ENCODE measurements at places on chromosomes 6 and 20. TPM values are rescaled to one million over a fixed set of nuclear protein-coding genes. Genes with fewer than 3 reads are reported as not detected.

- no peak overlapping the region for H3K27ac ChIP-seq
- no peak overlapping the region for H3K4me3 ChIP-seq
- no peak for DNase-seq
- no peaks in the 10 kb centered on the region for H3K36me3 ChIP-seq
- no peaks in the 10 kb centered on the region for H3K27me3 ChIP-seq
Observed at GRCh38 chr6:140445474-140446004, 1071.1 kb upstream of the CITED2 start.

GRCh38 chr6:101268541-101268940 lies 125.0 kb upstream of the GRIK2 start:
- no peaks in the 10 kb centered on the region for H3K4me1 ChIP-seq
- H3K27ac ChIP-seq: no peak overlapping the region
- DNase-seq: no peak
- H3K36me3 ChIP-seq: no peaks in the 10 kb centered on the region
- H3K4me3 ChIP-seq: no peak overlapping the region
- H3K27me3 ChIP-seq: no peaks in the 10 kb centered on the region

DNA sequence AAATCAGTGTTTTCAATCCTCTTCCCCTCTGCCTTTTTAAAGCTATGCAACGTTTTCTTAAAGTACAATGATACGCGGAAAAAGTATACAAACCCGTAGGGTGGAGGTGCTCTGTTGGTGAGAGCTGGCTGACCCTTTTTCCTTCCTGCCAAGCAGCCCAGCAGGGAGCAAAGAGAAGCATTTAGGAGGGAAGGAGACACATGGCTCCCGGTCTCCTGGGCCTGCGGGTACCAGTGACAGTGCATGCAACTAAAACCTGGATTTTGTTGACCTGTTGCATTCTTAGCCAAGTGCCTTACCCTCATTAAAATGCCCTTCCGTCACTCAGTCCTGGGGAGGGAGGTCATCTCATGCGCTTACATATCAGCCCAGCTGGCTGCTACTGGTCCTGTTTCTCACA lies 87.2 kb downstream of the SLX4IP start:
- no peak overlapping the region for H3K27ac ChIP-seq
- H3K27me3 ChIP-seq: no peaks in the 10 kb centered on the region
- no peaks in the 10 kb centered on the region for H3K36me3 ChIP-seq
- no peak overlapping the region for H3K4me3 ChIP-seq
- H3K4me1 ChIP-seq: peaks cover 24% of the 10 kb centered on the region

- H3K4me3 ChIP-seq: no peak overlapping the region
- no peaks in the 10 kb centered on the region for H3K27me3 ChIP-seq
- no peak overlapping the region for H3K27ac ChIP-seq
Observed at GRCh38 chr6:135474362-135474761, 23.2 kb downstream of the AHI1 start.

DNA sequence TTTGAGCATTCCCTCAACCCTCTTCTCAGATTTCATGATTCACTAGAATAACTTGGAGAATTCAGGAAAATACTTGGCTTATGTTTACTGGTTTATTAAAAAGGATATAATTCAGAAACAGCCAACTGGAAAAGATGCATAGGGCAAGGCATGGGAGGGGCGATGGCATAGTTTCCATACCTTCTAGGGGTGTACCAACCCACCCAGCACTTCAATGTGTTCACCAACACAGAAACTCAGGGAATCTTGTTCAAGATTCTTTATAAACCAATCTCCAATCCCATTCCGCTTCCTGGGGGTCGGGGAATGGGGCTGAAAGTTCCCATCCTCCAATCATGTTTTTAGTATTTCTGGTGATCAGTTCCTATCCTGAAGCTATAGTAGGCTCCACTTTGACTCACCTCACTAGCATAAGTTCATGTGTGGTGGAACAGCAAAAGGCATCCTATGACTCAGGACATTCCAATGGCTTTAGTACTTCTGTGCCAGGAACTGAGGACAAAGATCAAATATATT lies 164.4 kb downstream of the SIM1 start:
- H3K4me1 ChIP-seq: no peaks in the 10 kb centered on the region
- no peaks in the 10 kb centered on the region for H3K36me3 ChIP-seq
- DNase-seq: no peak
- no peak overlapping the region for H3K4me3 ChIP-seq
- H3K27ac ChIP-seq: no peak overlapping the region

DNA sequence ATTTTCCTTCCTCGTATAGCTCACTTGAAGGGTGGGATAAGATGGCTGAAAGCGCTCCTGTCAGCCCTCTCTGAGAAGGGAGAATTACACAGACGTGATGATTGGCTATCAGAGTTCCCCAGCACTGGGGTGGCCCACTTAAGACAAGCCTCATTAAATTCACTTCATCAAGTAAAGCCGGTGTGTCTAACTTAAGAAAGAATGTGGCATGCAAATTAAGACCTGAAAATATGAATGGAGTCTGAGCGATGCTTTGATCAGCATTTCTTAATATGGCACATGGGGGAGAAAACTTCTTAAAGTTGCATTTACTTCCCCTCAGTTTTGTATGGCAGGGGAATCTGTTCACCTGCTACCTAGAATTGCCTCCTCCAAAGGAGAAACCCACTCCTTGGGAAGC lies 369.3 kb downstream of the FARS2 start:
- H3K27me3 ChIP-seq: no peaks in the 10 kb centered on the region
- no peak overlapping the region for H3K27ac ChIP-seq
- peaks cover 9% of the 10 kb centered on the region for H3K4me1 ChIP-seq
- H3K36me3 ChIP-seq: no peaks in the 10 kb centered on the region
- no peak overlapping the region for H3K4me3 ChIP-seq

DNA sequence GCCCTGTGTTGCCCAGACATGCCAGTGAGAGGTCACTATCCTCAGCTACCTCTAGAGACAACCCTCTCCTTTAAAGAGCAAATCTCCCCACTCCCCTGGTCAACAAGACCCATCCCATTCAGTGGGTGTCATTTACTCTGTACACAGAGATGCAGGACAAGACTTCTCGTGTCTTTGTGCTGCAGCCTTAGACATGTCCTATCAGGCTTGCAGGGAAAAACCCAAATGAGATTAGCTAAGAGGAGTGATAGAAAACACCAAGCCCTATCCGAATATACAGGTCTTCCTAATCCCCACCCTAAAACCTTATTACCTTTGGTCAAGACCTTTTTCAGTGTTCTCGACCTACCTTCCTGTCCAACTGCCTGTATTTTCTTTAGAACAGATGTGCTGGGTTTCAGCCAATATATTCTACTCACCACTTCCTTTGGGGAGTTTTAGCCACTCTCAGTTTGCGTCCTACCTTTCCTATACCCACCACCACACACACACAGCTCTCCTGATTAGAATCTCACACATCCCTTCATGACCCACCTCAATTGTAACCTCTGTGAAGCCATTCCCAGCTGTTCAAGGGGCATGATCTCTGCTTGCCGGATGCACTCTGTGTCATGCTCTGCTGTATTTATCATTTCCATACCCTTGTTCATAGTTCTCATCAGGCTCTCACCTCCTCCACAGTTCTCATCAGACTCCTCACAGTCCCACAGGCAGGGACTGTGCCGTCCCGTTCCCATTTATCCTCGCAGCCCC lies 39.7 kb downstream of the TRAM2 start:
- H3K27me3 ChIP-seq: no peaks in the 10 kb centered on the region
- peaks cover 18% of the 10 kb centered on the region for H3K36me3 ChIP-seq
- peak overlapping the region; percentile 57 for H3K27ac ChIP-seq
- DNase-seq: no peak

- H3K36me3 ChIP-seq: no peaks in the 10 kb centered on the region
- peaks cover 12% of the 10 kb centered on the region for H3K27me3 ChIP-seq
- DNase-seq: no peak
- no peak overlapping the region for H3K4me3 ChIP-seq
Observed at GRCh38 chr6:106468935-106469334, 108.4 kb downstream of the CRYBG1 start.

DNA sequence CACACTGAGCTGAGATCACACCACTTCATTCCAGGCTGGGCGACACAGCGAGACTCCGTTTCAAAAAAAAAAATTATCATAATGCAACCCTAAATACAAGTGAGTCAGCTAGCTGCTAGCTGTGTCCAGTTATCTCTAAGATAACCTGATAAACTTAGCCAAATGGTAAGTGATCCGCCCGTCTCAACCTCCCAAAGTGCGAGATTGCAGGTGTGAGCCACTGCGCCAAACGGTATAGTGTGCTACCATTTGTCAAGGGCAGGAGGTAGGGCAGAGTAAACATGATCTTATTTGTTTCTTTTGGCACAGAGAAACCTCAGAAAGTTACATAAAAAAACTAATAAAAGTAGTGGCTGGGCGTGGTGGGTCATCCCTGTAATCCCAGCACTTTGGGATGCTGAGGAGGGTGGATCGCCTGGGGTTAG lies 4.7 kb upstream of the C6orf132 start:
- no peak for DNase-seq
- no peak overlapping the region for H3K4me3 ChIP-seq
- H3K36me3 ChIP-seq: no peaks in the 10 kb centered on the region
- H3K4me1 ChIP-seq: peaks cover 5% of the 10 kb centered on the region
- H3K27ac ChIP-seq: no peak overlapping the region

DNA sequence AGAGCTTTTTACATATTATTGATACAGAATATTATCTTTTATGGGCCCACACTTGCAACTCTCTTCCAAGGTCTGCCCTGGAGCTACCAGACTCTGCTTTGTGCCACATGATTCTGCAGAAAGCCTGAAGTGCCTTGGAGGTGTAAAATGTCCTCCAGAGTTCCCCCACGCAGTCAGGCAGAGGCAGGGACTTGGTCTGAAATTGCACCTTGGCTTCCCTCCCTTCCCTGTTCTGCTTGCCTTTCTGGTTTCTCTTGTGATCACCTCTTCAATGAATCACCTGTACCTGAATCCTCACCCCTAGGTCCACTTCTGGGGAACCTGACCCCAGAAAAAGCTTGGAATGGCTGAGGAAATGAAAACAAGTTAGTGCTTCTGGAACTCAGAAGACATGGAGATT lies 43.0 kb upstream of the TGM2 start:
- no peak overlapping the region for H3K4me3 ChIP-seq
- peaks cover 12% of the 10 kb centered on the region for H3K4me1 ChIP-seq
- no peaks in the 10 kb centered on the region for H3K36me3 ChIP-seq
- no peak overlapping the region for H3K27ac ChIP-seq
- no peaks in the 10 kb centered on the region for H3K27me3 ChIP-seq

DNA sequence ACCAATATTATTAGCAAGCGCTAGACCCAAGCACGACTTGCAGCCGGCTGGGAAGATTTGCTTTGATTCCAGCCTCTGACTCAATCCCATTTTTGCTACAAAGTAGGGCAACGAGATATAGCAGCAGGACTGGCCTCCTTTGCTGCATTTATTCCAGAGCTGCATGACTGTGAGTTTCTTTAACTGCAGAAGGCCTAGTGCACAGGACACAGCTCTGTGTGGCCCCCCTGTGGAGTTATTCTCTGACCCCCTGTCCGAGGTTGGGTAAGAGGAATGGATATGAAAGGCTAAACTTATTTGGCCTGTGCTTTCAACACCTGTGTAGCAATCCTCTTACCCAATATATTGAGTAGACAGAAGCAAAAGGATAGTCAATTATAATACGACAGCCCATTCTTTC lies 133.3 kb upstream of the SPTLC3 start:
- H3K4me1 ChIP-seq: no peaks in the 10 kb centered on the region
- H3K36me3 ChIP-seq: no peaks in the 10 kb centered on the region
- H3K27me3 ChIP-seq: no peaks in the 10 kb centered on the region
- H3K4me3 ChIP-seq: no peak overlapping the region
- DNase-seq: no peak
- H3K27ac ChIP-seq: no peak overlapping the region

DNA sequence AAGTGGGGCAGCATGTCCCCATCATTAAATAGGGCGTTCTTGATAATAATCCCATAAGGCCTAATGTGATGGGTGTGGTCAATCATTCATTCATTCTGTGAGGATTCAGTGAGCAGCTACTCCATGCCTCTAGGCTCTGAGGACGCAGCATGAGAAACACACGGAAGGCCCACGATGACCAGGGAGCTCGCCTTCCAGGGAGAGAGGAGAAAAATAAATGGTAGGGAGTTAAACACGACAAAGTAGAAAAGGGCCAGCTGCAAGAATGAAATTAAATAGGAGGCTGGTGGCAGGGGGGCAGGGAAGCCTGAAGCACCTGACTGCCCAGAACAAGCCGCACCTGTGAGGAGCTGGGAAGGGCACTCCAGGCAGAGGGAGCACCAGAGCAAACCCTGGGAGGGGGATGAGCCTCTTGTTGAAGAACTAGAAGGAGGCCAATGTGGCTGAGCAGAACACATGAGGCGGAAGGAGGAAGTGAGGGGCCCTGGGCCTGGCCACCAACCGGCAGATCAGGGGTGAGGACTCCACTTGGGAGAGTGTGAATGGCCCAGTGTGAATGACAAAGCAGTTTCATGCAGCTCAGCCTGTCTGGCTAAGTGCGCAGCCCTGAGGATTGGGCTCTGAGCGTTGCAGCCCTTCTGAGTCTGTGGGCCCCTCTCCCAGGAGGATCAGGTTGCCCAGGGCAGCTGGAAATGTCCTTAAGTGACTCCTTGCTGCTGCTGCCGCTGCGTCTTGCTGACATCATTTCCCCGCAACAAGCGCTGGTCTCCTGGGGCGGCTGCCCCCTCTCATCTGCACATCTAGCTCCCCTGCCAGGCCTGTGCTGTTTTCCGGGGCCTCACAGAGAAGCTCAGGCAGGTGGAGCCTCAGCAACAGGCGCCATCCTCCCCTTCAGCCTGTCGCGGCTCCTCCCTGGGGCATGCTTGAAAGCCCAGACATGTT lies 99.9 kb downstream of the CDH26 start:
- no peaks in the 10 kb centered on the region for H3K27me3 ChIP-seq
- no peak overlapping the region for H3K4me3 ChIP-seq
- H3K36me3 ChIP-seq: no peaks in the 10 kb centered on the region
- peaks cover 77% of the 10 kb centered on the region for H3K4me1 ChIP-seq
- DNase-seq: peak; percentile 57

- DNase-seq: no peak
- no peaks in the 10 kb centered on the region for H3K4me1 ChIP-seq
- H3K4me3 ChIP-seq: no peak overlapping the region
Observed at GRCh38 chr6:5599127-5599526, 337.8 kb downstream of the FARS2 start.

The ANKRD60 gene
- not detected for total RNA-seq

The SLC32A1 gene
- total RNA-seq: not detected

The PKIG gene
- total RNA-seq: 322 TPM

The ZBP1 gene
- total RNA-seq: 0.28 TPM

The MICB gene
- 0.87 TPM for total RNA-seq

The BANF2 gene
- not detected for total RNA-seq

The GMDS gene
- total RNA-seq: 7.3 TPM

The ERVFRD-1 gene
- not detected for total RNA-seq
